WTC11 (cell line): ENCODE measurements at places on chromosomes 12 and 14. TPM values are rescaled to one million over a fixed set of nuclear protein-coding genes. Genes with fewer than 3 reads are reported as not detected.
A peak's percentile ranks its signal among the peaks of the same experiment; 100 is the strongest.

Gene COQ10A
- 22.7 to 26.2 TPM (median 24.4 TPM) in 3 replicates for total RNA-seq

- no peaks in the 10 kb centered on the region for H3K27me3 ChIP-seq
- peaks cover 47% of the 10 kb centered on the region for H3K4me1 ChIP-seq
- peaks cover 45% of the 10 kb centered on the region for H3K36me3 ChIP-seq
These were observed 50.0 kb downstream of the KDM2B start for GRCh38 chr12:121530600-121531355.

Gene CREBL2
- total RNA-seq, result 17.3 to 19.0 TPM (median 18.9 TPM) in 3 replicates

GRCh38 chr12:92676710-92677109, 26.1 kb upstream of the PLEKHG7 start:
- peaks cover 2% of the 10 kb centered on the region; the same call in 1 of the 2 replicates for H3K36me3 ChIP-seq
- DNase-seq, result no peak
- no peak overlapping the region for H3K27ac ChIP-seq

DNA sequence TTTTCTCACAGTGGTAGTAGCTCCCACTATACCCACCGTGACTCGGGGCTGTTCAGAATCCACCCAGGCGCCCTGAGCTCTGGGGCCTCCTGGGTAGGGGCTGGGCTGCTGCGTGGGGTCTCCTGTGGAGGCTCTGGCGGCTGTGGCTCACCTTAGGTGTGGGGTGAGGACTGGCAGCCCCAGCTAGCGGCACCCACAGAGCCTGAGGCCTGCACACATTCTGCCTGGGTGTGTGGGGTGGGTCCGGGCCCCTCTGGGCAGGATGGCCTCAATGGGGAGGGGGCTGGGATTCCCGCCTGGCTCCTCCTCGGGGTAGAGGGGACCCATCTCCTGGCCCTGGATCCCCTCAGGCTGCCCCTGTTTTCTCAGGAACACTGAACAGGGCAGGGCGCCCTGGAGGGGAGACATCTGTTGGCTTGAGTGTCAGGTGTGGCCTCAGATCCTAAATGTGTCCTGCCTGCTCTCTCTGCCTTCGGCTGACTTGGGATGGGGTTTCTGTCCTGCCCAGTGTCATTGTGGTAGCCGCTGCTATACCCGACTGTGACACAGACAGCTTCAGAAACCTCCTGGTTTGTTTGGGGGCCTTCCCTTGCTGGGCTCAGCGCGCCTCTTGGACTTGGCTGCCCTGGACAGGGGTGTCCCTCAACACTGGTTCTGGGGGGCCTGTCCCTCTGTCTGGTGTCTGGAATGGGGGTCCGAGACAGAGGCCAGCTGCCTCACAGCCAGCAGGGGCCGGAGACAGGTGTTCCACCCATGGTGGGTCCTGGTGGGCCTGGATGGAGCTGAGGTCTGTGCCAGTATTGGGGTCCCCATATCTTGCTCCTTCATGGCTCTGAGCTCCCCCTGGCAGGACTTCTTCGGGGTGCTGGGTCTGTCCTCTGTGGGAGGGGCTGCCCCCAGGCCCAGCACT, 354.9 kb downstream of the TMEM121 start:
- peaks cover 31% of the 10 kb centered on the region for H3K36me3 ChIP-seq
- peak; percentile 1 for DNase-seq
- peaks cover 6% of the 10 kb centered on the region for H3K27me3 ChIP-seq
- no peak overlapping the region for H3K4me3 ChIP-seq
- no peaks in the 10 kb centered on the region for H3K4me1 ChIP-seq
